ENCODE measurements at places on chromosomes 4 and X.

DNA sequence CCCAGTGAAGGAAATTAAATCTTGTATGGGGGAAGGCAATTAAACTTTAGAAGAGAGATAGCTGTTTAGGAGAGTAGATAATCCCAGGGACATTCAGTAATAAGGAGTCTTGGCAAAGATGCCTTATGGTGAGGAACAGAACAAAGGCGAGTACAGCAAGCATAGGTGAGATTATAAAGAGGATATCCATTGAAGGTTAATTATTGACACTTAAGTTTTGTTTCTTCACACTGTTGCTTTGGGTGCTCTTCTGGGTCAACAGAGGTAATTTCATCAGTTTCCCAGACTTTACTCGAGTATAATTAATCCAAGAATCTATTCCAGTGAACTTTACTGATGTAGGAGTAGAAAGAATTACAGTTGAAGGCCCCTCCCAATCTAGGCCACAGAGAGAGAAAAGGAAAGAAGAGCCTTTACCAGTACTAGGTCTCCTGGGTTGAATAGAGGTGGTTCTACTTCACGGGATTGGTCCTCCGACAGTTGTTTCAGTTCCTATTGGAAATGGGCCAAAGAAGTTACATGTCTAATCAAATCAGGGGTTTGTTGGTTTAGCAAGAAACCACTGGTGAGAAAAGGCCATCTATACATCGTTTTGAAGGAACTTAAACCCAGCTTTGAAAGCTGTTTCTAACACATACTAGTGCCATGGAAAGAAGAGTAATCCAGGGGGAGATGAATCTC, 27.2 kb downstream of the EPGN start:
- DNase-seq = no peak

DNA sequence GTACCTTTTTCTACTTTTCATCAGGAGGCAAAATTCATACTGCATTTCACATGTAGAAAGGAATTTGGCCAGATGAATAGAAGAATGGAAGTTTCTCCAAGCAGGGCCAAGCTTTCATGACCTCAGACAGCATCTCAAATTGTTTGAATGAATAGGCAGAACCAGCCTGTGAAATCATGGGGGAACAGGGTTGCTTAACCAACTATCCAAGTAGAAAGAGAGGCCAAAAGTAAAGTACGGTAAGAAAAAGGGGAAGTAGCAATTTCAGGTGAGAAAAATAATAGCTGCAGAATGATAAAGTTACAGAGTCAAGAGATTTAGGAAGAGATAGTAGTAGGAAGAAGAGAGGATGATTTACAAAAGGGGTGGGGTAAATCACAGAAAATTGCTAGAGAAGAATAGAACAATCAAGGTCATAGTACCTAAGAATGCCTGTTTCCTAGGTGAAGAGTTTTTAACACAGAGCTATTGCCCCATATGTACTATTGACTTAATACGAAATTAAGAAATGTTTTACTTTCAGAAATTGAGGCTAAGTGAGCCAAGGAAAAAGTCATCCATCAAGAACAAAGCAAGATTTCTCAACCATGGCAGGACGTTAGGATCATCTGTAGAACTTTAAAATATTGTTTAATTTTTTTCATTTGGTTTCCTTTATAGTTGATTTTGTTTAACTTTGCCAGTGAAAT, 177.1 kb upstream of the TET2 start:
- DNase-seq = no peak

- no peak for DNase-seq
Observed at GRCh38 chr4:113584407-113585150, 177.0 kb downstream of the CAMK2D start.

DNA sequence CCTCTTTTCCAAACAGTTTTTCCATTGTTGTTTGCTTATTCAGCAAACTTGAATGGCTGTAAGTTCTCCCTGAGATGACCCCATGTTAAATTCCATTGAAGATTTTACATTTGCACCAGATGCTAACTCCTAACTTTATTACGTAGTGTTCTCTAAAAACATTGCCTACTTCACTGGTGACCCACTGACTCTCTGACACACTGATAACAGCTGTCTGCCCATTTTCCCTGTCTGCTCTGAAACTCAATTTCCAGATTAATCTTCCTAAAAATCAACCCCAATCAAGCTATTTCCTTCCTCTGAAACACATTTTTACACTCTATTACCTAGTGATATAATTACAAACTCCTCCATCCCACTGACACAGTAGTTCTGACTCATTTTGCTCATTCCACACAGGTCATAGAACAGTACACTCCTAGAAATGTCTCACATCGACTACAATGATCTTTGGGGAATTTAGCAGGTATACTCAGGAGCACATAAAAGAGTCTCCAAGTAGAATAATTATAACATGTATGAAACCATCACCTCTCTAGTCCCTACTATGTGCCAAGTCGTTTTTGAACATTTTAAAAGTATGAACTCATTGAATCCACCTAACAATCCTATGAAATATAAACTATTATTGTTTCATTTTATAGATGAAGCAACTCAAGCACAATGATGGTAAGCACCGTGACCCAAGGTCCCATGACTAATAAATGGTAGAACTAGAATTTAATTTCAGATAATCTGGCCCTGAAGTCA, 210.9 kb downstream of the SLIT2 start:
- DNase-seq = no peak

- no peak for DNase-seq
Observed at GRCh38 chr4:16113741-16114140, 29.9 kb upstream of the PROM1 start.

GRCh38 chr4:47053485-47053884, 22.1 kb downstream of the GABRB1 start:
- DNase-seq = no peak

DNA sequence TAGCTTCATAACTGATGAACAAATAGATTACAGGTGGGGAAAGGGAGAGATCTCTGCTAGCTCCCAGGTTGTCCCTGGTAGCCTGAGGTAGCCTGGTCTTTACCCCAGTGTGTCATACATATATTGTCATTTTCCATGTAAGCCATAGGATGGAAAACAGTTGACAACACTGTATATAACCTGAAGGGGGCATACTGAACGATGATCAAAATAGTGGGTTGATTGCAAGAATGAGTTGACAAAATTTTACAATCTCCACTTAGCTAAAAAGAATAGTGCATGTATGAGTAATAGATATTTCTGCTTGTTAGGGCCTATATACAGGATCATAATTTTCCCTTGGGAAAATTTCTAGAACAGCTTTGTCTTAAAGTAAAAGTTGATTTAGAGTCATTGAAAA, 304.1 kb upstream of the HAND2 start:
- no peak for DNase-seq

DNA sequence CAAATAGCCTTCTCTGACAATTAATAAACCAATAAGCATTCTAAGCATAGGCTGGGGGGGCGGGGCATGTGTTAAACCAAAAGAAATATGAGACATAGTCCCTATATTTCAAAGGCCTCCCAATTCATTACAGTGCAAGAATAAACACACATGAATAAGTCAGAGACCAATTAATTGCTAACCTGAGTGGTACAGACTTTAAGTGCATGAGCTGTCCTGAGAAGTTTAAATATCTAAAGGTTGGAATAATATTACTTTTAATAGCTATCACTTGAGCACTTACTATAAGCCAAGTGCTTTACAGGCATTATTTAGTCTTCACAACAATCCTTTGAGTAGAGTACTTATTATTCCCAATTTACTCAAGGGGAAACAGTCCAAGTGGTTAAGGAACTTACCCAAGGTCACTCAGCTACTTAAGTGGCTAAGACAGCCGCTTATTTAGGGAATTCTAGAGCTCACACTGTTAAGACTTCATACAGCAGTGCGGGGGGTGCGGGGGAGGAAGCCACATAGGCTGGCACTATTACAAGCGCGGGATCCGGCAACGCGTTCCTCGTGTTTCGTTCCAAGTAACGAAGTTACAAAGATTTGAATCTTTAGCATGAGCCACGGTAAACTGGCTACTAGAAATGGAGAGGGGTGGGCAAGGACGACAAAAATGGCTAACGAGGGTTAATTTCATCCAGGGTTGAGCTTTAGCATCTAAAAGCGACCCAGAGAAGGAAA, 1.4 kb downstream of the THOC2 start:
- DNase-seq = peak; percentile 14

DNA sequence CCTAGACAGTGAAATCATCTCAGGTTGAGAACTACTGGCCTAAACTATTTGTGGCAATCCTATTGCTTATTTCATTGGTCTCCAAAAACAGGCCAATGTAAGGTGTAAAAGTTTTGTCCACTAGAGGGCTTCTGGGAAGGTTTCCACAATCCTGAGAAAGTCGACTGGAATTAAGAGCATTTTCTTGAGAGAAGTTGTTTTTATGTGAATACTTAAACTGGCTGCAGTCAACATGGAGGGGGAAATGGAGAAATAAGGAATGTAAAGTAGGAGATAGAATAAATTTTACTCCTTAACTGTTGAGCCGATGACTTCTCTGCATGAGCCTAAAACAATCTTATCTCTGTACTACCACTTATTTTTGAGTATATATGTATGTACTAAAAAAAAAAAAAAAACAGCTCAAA, 11.0 kb upstream of the EIF4E start:
- peak; percentile 28 for DNase-seq

DNA sequence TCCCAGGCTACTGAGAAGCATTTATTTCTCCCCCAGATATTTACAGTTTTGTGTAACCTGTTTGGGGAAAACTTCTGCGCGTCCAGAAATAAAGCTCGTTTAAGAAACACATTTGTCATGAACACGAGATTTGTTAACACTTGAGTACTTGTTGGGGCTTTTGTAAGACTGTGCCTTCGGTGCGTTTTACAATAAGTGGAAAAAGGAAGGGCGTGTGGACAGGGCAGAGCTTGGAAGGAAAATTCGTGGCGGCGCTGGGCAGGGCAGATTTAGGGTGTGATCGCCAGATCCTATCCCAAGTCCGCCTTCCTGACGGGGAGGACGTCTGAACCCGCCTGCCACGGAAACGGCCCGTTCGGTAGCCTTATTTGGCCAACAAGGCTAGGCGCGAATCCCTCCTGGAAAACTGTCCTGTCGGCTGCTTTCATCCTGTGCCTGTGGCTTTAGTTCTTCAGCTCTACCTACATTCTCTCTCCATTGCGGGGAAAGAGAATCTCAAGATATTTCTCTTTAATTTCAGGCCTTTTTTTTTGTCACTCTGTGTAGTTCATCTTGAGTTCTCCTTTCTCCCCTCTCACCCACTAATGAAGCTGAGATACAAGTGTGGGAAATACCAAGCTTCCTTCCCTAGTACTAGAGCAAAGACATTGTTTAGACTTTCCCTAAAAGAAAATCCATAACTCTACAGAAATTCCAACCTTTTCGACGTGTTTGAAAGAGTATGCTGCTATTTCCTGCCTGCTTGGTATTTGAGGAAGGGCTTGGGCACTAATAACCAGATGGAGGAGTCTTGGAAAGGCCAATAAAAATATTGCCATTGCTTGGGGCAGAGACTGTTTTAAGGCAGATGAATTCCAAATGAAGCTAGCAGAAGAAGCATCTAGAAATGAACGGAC, 982 bp downstream of the PDLIM5 start:
- DNase-seq = no peak

DNA sequence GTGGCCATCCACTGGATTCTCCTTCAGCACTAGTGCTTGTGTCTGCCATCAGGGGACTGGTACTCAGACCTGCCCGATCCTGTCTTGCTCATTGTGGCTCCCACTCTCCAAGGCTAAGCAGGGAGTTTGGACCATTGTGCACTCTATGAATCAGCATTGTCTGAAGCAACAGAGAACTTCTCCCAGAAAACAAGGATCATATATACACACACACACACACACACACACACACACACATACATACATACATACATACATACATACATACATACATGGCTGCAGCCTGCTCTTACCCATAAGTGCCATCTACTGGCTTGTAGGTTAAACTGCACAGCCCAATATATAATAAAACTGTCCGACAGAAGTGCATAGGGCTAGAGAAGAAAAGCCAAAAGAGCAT, 345.3 kb upstream of the LCORL start:
- DNase-seq = peak; percentile 32

- DNase-seq = no peak
Observed at GRCh38 chr4:30617836-30618235, 102.3 kb upstream of the PCDH7 start.

- DNase-seq = no peak
Observed at GRCh38 chr4:4433941-4434340, 47.0 kb downstream of the NSG1 start.

DNA sequence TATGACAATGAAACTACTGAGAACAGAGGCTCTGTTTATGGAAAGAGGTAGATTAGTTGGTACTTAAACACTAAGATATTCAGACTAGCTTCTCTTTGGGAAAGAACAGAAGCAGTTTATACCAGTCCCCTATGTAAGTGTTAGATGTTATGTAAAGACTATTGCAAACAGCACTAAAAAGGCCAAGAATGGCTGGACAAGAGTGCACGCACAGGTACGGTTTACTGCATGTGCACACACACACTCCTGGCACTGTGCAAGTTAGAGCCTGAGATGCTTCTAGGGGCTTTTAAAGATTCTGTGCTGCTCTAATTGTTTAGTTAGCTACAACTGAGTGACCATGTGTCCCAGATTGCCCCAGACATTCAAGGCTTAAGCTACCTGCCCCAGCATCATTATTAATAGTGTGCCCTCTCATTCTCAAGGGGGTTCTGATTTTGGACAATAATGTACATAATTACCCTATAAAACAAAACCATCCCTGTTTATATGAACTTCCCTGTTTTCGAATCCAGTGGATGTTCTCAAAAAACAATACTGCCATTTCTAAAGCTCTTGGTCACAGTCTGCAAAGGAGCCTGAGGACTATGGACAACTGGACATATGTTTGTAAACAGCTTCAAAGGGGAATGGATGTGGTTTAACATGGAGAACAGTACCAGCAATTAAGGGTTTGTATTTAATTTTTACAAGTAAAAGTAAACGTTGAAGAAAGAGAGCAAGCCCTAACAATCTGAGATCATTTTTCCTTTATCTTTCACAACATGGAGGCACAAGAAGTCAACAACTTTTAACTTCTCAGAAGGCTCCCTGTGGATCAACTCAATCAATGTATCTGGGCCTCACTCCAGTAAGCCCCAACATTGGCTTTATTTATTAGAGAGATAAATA, 2.0 kb downstream of the SETD7 start:
- DNase-seq = no peak

DNA sequence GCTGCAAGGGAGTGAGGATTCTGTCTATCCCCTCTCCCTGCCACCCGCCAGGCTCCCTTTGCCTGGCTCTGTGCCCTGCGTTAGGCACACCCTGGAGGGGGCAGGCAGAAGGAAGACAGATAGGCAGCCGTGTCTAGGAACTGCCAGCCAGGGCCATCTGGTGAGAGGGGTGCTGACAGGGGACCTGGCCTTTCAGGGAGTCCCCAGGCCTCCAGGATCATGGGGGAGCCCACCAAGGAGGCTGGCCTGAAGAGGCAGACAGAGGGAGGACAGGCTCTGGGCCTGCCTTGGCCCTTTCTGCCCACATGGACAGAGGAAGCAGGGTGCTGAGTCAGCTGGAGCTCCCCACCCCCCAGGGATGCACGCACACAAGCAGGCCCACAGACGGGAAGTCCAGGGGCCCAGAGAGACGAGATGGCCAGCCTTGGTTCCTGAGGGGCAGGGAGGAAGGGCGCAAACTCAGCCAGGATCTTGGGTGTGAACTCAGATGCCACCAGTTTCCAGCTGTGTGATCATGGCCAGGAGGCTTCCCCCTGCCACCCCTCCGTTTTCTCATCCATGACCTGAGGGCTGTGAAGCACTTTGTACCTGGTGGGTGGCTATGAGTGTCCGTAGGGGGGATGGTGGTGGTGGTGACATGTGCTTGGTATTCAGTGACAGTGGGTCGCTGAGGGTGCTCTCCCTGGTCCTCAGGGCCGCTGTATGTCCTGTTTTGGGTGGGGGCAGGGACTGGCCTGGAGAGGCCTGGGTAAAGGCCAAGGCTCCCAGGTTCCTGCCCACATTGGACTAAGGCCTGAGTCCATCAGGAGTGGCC, 1.8 kb downstream of the SH3BP2 start:
- DNase-seq = no peak

GRCh38 chr4:109434007-109434971, 674 bp downstream of the SEC24B start:
- no peak for DNase-seq
